Tongue (tissue), 3 donors: ENCODE measurements at places on chromosomes 1 and 21. TPM values are rescaled to one million over a fixed set of nuclear protein-coding genes. Genes with fewer than 3 reads are reported as not detected.

DNA sequence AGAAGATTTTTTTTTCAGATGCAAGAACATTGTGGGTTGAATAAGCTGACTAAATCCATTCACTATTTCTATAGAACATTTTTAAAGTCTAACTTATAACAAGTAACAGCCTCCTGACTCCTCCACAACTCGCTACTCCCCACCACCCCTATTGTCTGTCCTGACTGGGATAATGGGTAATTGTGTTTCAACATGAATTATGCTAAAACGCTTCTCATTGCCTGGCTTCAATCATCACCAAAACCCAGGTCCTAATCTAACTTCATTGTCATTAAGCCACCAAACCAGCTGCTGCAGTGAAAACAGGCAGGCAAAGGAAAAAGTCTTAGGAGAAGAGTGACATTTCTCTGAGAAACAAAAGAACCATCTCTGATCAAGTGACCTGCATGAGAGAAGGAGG lies 30.0 kb downstream of the TNR start:
- DNase-seq, result no peak

S100A5 gene
- total RNA-seq, result not detected

DNA sequence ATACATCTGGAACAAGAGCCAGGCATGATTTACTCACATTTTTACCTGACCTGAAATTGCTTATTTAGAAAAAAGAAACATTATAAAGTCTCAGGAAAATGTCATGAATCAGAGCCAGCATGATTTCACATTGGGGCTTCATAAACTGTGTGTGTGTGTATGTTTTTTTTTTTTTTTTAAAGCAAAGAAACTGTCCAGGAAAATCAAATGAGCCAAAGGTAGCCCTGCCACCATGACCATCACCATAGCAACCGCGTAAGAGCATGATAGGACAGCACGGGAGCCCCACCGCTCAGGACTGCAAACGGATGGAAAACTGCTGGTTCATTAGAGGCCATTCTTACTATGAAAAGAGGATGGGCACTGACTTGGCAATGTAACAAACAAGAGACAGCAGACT lies 139.2 kb downstream of the NTMT2 start:
- peak; percentile 58 for DNase-seq

GRCh38 chr1:1299686-1300351 lies 7.9 kb downstream of the ACAP3 start:
- DNase-seq, result no peak

VSIG8 gene
- not detected for total RNA-seq

GRCh38 chr1:17671741-17672140 lies 83.4 kb upstream of the ACTL8 start:
- DNase-seq, result peak; percentile 50

SYT2 gene
- 0.21 TPM for total RNA-seq

DNA sequence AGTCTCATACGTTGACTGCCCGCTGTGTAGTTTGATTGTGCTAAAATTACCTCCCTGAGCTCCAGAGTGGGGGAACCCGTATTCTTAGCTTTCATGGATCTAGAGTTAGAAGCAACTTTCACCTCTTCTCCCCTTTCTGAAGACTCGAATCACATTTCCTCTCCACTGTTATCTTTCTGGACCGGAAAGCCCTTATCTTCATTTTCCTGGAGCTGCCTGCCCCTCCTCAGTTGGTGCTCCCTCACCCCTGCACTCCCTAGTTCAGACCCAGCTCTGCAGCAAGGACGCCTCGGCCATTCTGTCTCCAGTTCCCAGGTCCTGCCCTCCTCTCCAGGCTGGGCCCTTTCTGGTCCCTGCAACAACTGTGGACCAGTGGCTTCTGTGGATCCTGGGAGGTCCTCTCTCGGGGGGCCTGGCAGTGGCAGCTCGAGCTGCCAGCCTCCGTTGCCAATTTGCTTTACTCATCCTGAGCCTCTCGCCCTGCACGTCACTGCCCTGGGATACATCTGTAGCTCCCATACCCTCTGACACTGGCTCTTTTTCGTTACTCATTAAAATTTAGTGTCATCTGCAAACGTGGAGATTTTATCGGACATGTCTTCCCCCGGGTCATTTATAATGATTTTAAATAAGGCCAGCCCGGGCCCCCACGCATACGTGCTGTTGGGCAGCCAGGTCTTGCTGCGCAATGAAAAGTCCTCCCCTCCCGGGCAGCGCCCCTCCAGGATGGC lies 141.5 kb upstream of the VAMP3 start:
- DNase-seq, result no peak

CD101 gene
- 3.0 TPM for total RNA-seq

LCE1F gene
- total RNA-seq, result not detected
